Colonic mucosa (tissue), 4 donors: ENCODE measurements at places on chromosomes 7 and 10. TPM values are rescaled to one million over a fixed set of nuclear protein-coding genes. Genes with fewer than 3 reads are reported as not detected.
A peak's percentile ranks its signal among the peaks of the same experiment; 100 is the strongest.

CAMK2B gene
- total RNA-seq: 0.42 TPM

KCP gene
- total RNA-seq: 1.1 TPM

CALHM1 gene
- not detected for total RNA-seq

- H3K27me3 ChIP-seq: no peaks in the 10 kb centered on the region
- DNase-seq: no peak
- peaks cover 25% of the 10 kb centered on the region for H3K4me1 ChIP-seq
- H3K36me3 ChIP-seq: no peaks in the 10 kb centered on the region
- no peak overlapping the region for H3K4me3 ChIP-seq
- H3K27ac ChIP-seq: peak overlapping the region; percentile 90
Measured at GRCh38 chr10:110863361-110863760, 8.4 kb upstream of the PDCD4 start.

GRCh38 chr10:51073453-51074237 lies 642 bp upstream of the PRKG1 start:
- no peaks in the 10 kb centered on the region for H3K36me3 ChIP-seq
- peak overlapping the region; percentile 62 for H3K27ac ChIP-seq
- DNase-seq: peak; percentile 45
- peak overlapping the region; percentile 54 for H3K4me3 ChIP-seq
- H3K4me1 ChIP-seq: no peaks in the 10 kb centered on the region

GRCh38 chr10:11108356-11108755 lies 90.7 kb downstream of the CELF2 start:
- no peaks in the 10 kb centered on the region for H3K4me1 ChIP-seq
- no peaks in the 10 kb centered on the region for H3K36me3 ChIP-seq
- no peak overlapping the region for H3K27ac ChIP-seq
- no peak overlapping the region for H3K4me3 ChIP-seq

GRCh38 chr7:120229084-120229483 lies 43.9 kb upstream of the KCND2 start:
- H3K36me3 ChIP-seq: no peaks in the 10 kb centered on the region
- DNase-seq: no peak
- no peak overlapping the region for H3K27ac ChIP-seq
- H3K27me3 ChIP-seq: no peaks in the 10 kb centered on the region
- no peaks in the 10 kb centered on the region for H3K4me1 ChIP-seq

GRCh38 chr7:79909176-79909575 lies 225.5 kb upstream of the GNAI1 start:
- no peaks in the 10 kb centered on the region for H3K27me3 ChIP-seq
- no peak for DNase-seq
- no peaks in the 10 kb centered on the region for H3K4me1 ChIP-seq
- H3K4me3 ChIP-seq: no peak overlapping the region

DNA sequence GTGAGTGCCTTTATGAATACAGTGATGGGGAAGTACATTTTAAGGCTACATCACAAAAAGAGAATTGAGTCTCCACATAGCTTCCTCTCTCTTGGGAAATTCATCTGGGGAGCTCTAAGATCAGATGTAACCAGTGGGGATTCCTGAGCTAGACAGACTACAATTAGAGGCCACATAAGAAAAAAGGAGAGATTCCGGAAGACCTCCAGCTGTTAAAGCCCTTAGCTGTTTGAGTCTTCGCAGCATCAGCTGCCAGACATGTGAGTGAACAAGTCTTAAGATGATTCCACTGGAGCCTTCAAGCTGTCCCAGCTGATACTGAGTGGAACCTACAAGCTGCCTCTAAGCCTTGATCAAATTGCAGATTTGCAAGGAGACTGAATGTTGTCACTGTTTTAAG lies 448.5 kb downstream of the NXPH1 start:
- no peaks in the 10 kb centered on the region for H3K27me3 ChIP-seq
- H3K36me3 ChIP-seq: no peaks in the 10 kb centered on the region
- H3K4me3 ChIP-seq: no peak overlapping the region
- H3K4me1 ChIP-seq: no peaks in the 10 kb centered on the region
- DNase-seq: no peak

DNA sequence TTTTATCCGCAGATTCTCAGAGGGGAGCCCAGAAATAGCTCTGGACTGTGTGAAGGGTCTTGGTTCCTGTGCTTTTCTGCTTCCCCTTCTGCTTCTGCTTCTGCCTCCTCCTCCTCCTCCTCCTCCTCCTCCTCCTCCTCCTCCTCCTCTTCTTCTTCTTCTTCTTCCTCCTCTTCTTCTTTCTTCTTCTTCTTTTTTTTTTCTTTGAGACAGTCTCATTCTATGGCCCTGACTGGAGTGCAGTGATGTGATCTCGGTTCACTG lies 11.6 kb downstream of the PDZD7 start:
- H3K27me3 ChIP-seq: peaks cover 5% of the 10 kb centered on the region
- H3K4me3 ChIP-seq: no peak overlapping the region

- no peak for DNase-seq
- no peaks in the 10 kb centered on the region for H3K27me3 ChIP-seq
- peak overlapping the region; percentile 15 for H3K27ac ChIP-seq
Measured at GRCh38 chr10:93897070-93897780, 3.4 kb downstream of the SLC35G1 start.

- H3K27me3 ChIP-seq: no peaks in the 10 kb centered on the region
- H3K4me1 ChIP-seq: no peaks in the 10 kb centered on the region
- no peak overlapping the region for H3K4me3 ChIP-seq
- no peak for DNase-seq
- H3K27ac ChIP-seq: no peak overlapping the region
Measured at GRCh38 chr10:11730779-11731178, 11.4 kb upstream of the ECHDC3 start.

DNA sequence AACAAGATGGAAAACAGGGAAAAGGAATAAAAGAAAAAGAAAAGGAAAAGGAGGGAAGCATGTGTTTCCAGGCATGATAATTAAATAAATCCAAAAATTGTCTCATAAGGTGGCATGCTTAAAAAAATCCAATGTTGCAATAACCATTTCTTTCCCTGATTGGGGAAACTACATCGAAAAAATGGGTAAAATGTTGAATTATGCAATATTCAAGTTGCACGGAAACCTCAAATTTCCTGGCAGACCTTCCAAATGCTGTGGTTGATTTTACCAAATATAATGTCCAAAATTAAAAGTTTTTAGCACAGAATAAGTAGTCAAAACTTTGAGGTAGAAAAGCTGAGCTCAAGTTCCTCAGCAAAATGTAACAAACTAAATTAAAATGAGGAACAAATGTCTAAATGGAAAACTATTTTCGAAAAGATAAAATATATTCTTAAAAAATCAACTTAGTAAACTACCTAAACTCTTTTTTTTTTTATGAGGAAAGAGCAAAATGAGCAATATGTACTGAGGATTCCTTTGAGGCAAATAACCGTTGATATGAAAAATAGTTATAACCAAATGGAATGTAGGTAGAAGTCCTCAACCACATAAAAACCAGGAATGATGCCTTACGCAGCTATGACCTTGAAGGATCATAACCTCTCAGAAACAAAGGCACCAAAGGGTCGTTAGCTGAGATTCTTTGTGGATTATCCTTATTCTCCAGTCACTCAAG lies 52.6 kb downstream of the MACC1 start:
- no peaks in the 10 kb centered on the region for H3K27me3 ChIP-seq
- H3K27ac ChIP-seq: no peak overlapping the region
- H3K4me1 ChIP-seq: no peaks in the 10 kb centered on the region
- DNase-seq: no peak

DNA sequence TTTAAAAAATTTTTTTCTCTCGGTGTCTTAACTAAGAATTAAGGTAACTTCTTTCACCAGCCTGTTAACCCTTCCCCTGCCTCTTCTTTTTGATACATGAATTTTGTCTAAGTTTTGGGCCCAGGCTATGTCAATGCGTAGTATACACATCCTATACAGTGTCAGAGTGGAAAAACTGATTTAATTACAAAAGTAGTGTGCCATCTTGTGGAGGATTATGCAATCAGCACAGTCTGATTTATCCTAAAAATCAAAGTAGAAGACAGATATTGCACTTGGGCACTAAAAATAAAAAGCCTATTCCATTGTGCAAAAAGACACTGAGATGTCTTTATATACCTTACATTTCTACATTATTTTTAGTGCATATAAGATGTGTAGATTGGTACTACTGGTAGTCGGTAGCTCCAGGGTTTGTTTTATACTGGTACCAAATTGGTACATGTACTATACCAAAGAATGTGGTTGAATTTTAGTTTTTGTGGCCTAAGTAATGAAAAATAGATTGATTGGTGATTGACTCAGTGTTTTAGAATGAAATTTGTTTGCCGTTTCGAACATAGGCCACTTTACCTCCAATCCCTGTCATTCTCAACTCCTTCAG lies 96.6 kb downstream of the MKLN1 start:
- H3K36me3 ChIP-seq: no peaks in the 10 kb centered on the region
- H3K27ac ChIP-seq: no peak overlapping the region
- H3K4me1 ChIP-seq: no peaks in the 10 kb centered on the region
- no peak for DNase-seq
- H3K4me3 ChIP-seq: no peak overlapping the region

- H3K4me3 ChIP-seq: no peak overlapping the region
- no peaks in the 10 kb centered on the region for H3K27me3 ChIP-seq
- DNase-seq: no peak
Measured at GRCh38 chr10:129999140-129999539, 35.1 kb upstream of the EBF3 start.

DNA sequence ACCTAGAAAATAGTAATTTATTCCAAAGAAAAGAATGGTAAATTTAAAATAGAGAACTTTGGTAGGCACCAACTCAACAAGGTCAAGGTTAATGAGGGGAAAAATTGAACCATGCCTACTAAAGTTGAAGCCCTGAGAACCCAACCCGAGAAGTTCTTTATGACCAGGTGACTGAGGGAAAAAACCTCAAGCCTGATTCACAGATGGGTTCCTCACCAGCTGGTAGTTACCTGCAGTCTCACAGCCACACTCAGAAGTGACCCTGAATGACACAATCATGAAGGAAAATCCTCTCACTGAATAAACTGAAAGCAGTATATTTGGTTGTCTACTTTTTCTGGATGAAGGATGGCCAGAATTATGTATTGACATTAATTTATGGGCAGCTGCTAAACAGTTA lies 7.0 kb downstream of the C10orf67 start:
- no peaks in the 10 kb centered on the region for H3K27me3 ChIP-seq
- H3K36me3 ChIP-seq: no peaks in the 10 kb centered on the region
- H3K4me1 ChIP-seq: no peaks in the 10 kb centered on the region
- DNase-seq: no peak
- H3K27ac ChIP-seq: no peak overlapping the region

GRCh38 chr10:38007991-38008390 lies 2.5 kb upstream of the ZNF33A start:
- H3K4me1 ChIP-seq: no peaks in the 10 kb centered on the region
- H3K36me3 ChIP-seq: no peaks in the 10 kb centered on the region
- no peak overlapping the region for H3K27ac ChIP-seq
- DNase-seq: no peak

GRCh38 chr10:11335881-11336430 lies 275.5 kb downstream of the USP6NL start:
- no peaks in the 10 kb centered on the region for H3K4me1 ChIP-seq
- no peak for DNase-seq
- H3K4me3 ChIP-seq: no peak overlapping the region
- no peak overlapping the region for H3K27ac ChIP-seq
- no peaks in the 10 kb centered on the region for H3K36me3 ChIP-seq

GRCh38 chr7:29328045-29328444 lies 133.5 kb downstream of the CHN2 start:
- H3K36me3 ChIP-seq: no peaks in the 10 kb centered on the region
- no peak overlapping the region for H3K4me3 ChIP-seq
- H3K27me3 ChIP-seq: no peaks in the 10 kb centered on the region
- DNase-seq: peak; percentile 46

DNA sequence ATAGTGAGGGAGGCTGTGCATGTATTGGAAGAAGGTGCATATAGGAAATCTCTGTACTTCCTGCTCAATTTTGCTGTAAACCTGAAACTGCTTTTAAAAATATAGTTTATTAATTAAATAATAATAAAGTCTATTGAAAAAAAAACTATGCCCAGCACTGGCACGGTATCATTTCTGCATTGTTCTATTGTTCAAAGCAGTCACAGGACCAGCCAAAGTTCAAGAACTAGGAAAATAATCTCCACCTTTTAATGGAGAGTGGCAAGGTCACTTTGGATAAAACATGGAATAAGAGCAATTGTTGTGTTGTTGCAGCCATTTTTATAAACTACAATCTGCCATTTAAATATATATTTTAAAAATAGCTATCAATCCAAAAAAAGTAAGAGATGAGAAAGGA lies 24.7 kb downstream of the ASAH2 start:
- no peak for DNase-seq
- no peak overlapping the region for H3K4me3 ChIP-seq
- no peaks in the 10 kb centered on the region for H3K36me3 ChIP-seq
- no peak overlapping the region for H3K27ac ChIP-seq
- no peaks in the 10 kb centered on the region for H3K27me3 ChIP-seq

- H3K4me3 ChIP-seq: no peak overlapping the region
- H3K27ac ChIP-seq: no peak overlapping the region
- H3K27me3 ChIP-seq: no peaks in the 10 kb centered on the region
- H3K36me3 ChIP-seq: no peaks in the 10 kb centered on the region
- H3K4me1 ChIP-seq: no peaks in the 10 kb centered on the region
- DNase-seq: no peak
Measured at GRCh38 chr7:43148161-43148731, 35.8 kb downstream of the HECW1 start.

DNA sequence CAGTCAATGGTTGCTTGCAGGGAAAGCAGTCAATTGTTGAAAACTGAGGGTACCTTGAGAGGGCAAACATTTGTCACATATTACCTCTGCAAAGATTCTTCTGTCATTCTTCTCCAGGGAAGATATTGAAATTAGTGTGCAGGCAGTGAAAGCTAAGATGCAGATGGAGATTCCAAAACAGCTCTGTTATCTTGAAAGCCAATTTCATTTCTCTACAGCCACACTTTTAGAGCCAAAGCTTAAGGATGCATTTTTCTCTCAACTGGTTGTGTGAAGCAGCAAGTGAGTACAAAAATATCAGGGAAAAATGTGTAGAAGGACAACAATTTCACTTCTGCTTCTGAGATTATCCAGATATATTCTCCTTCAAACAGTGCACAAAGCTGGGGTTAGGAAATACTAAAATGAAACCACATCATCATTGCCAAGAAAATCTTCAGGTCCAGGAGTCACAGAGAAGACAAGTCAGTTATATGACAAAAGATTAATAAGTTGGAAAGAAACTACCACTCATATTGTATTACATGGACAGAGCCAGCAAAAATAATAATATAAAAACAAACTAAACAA lies 16.3 kb downstream of the SGMS1 start:
- H3K36me3 ChIP-seq: no peaks in the 10 kb centered on the region
- H3K4me1 ChIP-seq: peaks cover 6% of the 10 kb centered on the region
- no peak overlapping the region for H3K4me3 ChIP-seq
